ENCODE measurements at places on chromosomes 3 and 15. TPM values are rescaled to one million over a fixed set of nuclear protein-coding genes. Genes with fewer than 3 reads are reported as not detected.
A peak's percentile ranks its signal among the peaks of the same experiment; 100 is the strongest.

ZKSCAN7 gene
- 0.39 TPM for total RNA-seq

ADGRG7 gene
- 1.4 TPM for total RNA-seq

GPR62 gene
- not detected for total RNA-seq

KIF15 gene
- 17.0 TPM for total RNA-seq

GOLGA8G gene
- total RNA-seq: not detected

GRCh38 chr3:187064210-187065115 is 74.8 kb downstream of the RPL39L start:
- H3K27ac ChIP-seq: peak overlapping the region; percentile 19
- no peaks in the 10 kb centered on the region for H3K27me3 ChIP-seq
- H3K4me1 ChIP-seq: peaks cover 27% of the 10 kb centered on the region
- H3K4me3 ChIP-seq: peak overlapping the region; percentile 29
- peaks cover 5% of the 10 kb centered on the region for H3K36me3 ChIP-seq

GRCh38 chr15:42608110-42608531 is 32.7 kb downstream of the STARD9 start:
- no peak for DNase-seq
- no peak overlapping the region for H3K27ac ChIP-seq
- no peak overlapping the region for H3K4me3 ChIP-seq
- no peaks in the 10 kb centered on the region for H3K27me3 ChIP-seq
- H3K36me3 ChIP-seq: no peaks in the 10 kb centered on the region

- peaks cover 76% of the 10 kb centered on the region for H3K36me3 ChIP-seq
- no peak for DNase-seq
Observed at GRCh38 chr3:180974286-180974685, 15.2 kb downstream of the DNAJC19 start.

GRCh38 chr15:32828507-32829186 is 110.8 kb downstream of the GREM1 start:
- H3K36me3 ChIP-seq: no peaks in the 10 kb centered on the region
- H3K4me3 ChIP-seq: no peak overlapping the region
- peaks cover 13% of the 10 kb centered on the region for H3K4me1 ChIP-seq
- no peak for DNase-seq

GRCh38 chr3:46393554-46394434 is 13.1 kb downstream of the CCR5AS start:
- H3K27ac ChIP-seq: no peak overlapping the region
- H3K27me3 ChIP-seq: peaks cover 15% of the 10 kb centered on the region
- no peak overlapping the region for H3K4me3 ChIP-seq
- H3K4me1 ChIP-seq: peaks cover 8% of the 10 kb centered on the region
- H3K36me3 ChIP-seq: no peaks in the 10 kb centered on the region

GRCh38 chr3:101827211-101828174 is 21.8 kb upstream of the NFKBIZ start:
- H3K27ac ChIP-seq: peak overlapping the region; percentile 64
- H3K4me3 ChIP-seq: peak overlapping the region; percentile 79
- peaks cover 14% of the 10 kb centered on the region for H3K36me3 ChIP-seq
- no peaks in the 10 kb centered on the region for H3K27me3 ChIP-seq
- peaks cover 24% of the 10 kb centered on the region for H3K4me1 ChIP-seq
- peak; percentile 55 for DNase-seq

DNA sequence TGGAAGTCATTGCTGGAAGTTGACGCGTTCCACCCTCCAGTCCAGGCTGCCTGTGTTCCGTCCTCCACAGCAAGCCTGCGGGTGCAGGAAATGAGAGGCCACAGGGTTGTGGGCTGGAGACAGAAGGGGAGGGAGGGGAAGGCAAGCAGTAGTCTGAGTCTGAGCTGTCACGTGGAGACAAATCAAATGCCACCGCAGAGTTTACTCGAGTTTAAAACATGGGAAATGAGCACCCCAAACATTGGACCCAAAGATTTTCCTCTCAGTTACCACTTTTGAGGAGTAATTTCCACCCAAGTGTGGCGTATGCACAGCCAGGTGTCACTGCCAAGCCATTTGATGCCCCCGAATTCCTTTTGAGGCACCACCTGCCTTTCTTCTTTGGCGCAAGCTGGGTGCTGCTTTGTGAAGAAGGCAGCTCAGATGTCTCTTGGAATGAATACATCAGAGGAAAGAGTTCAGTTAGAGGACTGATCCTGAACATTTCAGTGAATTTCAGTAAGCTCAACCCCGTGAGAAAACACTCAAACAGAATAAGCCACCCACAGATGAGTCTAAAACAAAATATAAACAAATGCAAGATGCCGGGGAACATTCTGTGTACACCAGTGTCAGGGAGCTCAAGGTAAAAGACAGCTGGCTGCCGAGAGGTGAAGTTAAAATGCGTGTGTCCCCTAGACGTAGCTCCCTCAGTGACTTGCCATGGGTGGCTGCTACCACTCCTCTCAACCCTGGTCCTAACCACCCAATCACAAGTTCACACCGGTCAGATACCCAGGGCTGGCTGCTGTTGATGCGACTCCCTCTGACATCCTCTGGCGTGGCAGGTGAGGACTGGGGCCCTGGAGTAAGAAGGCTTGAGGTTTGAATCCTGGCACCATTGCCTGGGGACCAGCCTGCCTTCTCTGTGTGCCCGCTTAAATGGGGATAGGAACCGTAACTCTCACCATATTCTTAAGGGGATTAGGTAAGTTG is 203.8 kb downstream of the UACA start:
- no peak overlapping the region for H3K4me3 ChIP-seq
- DNase-seq: no peak
- no peaks in the 10 kb centered on the region for H3K27me3 ChIP-seq
- H3K27ac ChIP-seq: no peak overlapping the region
- H3K36me3 ChIP-seq: no peaks in the 10 kb centered on the region

GRCh38 chr3:98525494-98525893 is 2.8 kb upstream of the CLDND1 start:
- no peak overlapping the region for H3K27ac ChIP-seq
- no peaks in the 10 kb centered on the region for H3K27me3 ChIP-seq
- peaks cover 19% of the 10 kb centered on the region for H3K36me3 ChIP-seq
- peaks cover 13% of the 10 kb centered on the region for H3K4me1 ChIP-seq
- no peak overlapping the region for H3K4me3 ChIP-seq
- DNase-seq: no peak

DNA sequence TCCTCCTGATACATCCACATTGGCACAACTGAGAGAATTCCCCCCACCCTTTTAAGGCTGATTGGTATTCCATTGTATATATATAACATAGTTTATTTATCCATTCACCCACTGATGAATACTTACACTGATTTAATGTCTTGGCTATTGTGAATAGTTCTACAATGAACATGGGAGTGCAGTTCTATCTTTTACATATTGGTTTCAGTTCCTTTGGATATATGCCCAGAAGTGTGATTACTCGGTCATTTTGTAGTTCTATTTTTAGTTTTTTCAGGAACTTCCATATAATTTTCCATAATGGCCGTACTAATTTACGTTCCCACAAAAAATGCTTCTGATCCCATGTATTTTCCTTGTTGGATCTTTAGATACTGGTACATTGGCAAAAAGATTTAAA is 135.3 kb downstream of the FMN1 start:
- H3K4me1 ChIP-seq: no peaks in the 10 kb centered on the region
- no peak for DNase-seq
- H3K27ac ChIP-seq: no peak overlapping the region
- no peaks in the 10 kb centered on the region for H3K36me3 ChIP-seq

GRCh38 chr3:120368172-120368571 is 19.0 kb upstream of the LRRC58 start:
- H3K27ac ChIP-seq: no peak overlapping the region
- peaks cover 21% of the 10 kb centered on the region for H3K4me1 ChIP-seq

GRCh38 chr3:129305592-129306091 is 27.0 kb downstream of the HMCES start:
- peaks cover 20% of the 10 kb centered on the region for H3K36me3 ChIP-seq
- H3K4me3 ChIP-seq: no peak overlapping the region
- no peaks in the 10 kb centered on the region for H3K4me1 ChIP-seq
- DNase-seq: no peak

DNA sequence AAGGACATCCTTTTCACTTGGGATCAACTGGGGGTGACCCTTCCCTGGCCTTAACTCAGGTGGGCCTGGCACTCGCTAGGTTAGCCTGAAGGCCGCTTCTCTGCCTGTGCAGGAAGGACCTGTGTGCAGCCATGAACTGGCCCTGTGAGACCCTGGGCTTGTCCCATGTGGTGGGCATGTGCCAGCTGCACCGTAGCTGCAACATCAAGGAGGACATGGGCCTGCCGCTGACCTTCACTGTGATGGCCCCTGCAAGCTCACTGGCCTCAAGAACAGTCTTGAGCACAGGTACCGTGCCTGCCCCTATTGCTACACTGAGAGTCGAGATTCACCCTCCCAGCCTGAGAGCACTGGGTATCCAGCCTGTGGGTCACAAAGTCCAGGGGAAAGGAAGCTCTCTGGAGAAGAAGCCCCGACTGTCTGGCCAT is 43.0 kb downstream of the SAXO2 start:
- peaks cover 27% of the 10 kb centered on the region for H3K27me3 ChIP-seq
- no peak overlapping the region for H3K4me3 ChIP-seq
- H3K4me1 ChIP-seq: peaks cover 22% of the 10 kb centered on the region
- H3K27ac ChIP-seq: no peak overlapping the region
- no peak for DNase-seq
- no peaks in the 10 kb centered on the region for H3K36me3 ChIP-seq

GRCh38 chr15:75450307-75451201 is 936 bp downstream of the SIN3A start:
- no peaks in the 10 kb centered on the region for H3K27me3 ChIP-seq
- H3K4me1 ChIP-seq: peaks cover 16% of the 10 kb centered on the region
- H3K36me3 ChIP-seq: peaks cover 88% of the 10 kb centered on the region
- H3K27ac ChIP-seq: peak overlapping the region; percentile 89

DNA sequence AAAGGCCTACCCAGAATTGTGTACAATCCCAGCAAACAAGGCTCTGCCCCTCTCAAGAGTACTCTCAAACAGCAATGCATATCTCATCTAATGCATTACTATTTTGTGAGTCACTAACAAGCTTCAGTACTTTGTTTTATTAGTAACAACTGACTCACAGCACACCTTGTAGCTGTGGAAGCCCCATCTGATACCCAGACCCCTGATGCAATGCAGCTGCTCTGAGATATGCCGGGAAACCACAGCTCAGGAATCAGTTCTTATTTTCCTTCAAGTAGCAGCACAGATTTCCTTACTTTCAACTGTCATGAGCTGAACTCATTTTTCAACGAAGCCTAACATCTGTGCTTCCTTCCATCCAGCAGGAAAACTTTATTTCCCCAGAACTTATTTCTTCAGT is 37.8 kb downstream of the CCNL1 start:
- peak overlapping the region; percentile 66 for H3K4me3 ChIP-seq
- peaks cover 36% of the 10 kb centered on the region for H3K36me3 ChIP-seq
- H3K4me1 ChIP-seq: peaks cover 82% of the 10 kb centered on the region
- peak; percentile 74 for DNase-seq
- peak overlapping the region; percentile 95 for H3K27ac ChIP-seq

GRCh38 chr3:45480871-45481270 is 92.5 kb downstream of the LARS2 start:
- H3K27ac ChIP-seq: peak overlapping the region; percentile 11
- H3K27me3 ChIP-seq: no peaks in the 10 kb centered on the region
- H3K4me1 ChIP-seq: peaks cover 23% of the 10 kb centered on the region
- no peak overlapping the region for H3K4me3 ChIP-seq
- H3K36me3 ChIP-seq: peaks cover 2% of the 10 kb centered on the region

GRCh38 chr3:44132061-44132460 is 109.6 kb upstream of the TOPAZ1 start:
- H3K27me3 ChIP-seq: peaks cover 69% of the 10 kb centered on the region
- no peaks in the 10 kb centered on the region for H3K4me1 ChIP-seq
- H3K27ac ChIP-seq: no peak overlapping the region
- H3K36me3 ChIP-seq: no peaks in the 10 kb centered on the region
- DNase-seq: no peak

All from Calu3 (cell line).